ENCODE measurements at places on chromosomes 3 and 15.

GRCh38 chr3:71194785-71195184 lies 388.7 kb downstream of the FOXP1 start:
- no peak for DNase-seq

DNA sequence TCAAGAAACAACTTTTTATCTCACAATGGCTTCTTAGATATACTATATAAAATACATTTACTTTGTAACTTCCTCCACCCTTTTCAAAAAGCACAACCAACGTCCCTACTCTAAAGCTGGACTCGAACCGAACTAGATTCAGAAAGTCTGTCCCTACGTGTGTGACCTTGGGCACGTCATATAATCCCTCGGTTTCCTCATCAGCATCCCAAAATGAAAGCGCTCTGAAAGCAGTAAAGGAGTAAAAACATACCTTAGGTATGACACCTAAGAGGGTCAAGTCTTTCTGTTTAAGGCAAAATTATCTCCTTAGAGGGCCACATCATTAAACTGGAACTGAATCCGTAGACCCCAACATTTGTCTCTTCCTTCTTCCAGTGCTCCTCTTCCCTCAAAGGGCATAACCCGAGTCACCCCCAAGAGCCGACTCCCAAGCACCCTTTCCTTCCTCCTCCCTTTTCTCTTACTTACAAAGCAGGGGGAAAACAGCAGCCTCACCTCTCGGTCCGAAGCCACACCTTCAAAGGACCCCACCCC lies 663 bp downstream of the PDCD10 start:
- DNase-seq, result no peak

GRCh38 chr15:38076786-38077185 lies 142.3 kb downstream of the TMCO5A start:
- DNase-seq, result no peak

- no peak for DNase-seq
Observed at GRCh38 chr3:106624154-106624553, 753.1 kb upstream of the CCDC54 start.

GRCh38 chr15:57146506-57147201 lies 228.2 kb downstream of the TCF12 start:
- no peak for DNase-seq

DNA sequence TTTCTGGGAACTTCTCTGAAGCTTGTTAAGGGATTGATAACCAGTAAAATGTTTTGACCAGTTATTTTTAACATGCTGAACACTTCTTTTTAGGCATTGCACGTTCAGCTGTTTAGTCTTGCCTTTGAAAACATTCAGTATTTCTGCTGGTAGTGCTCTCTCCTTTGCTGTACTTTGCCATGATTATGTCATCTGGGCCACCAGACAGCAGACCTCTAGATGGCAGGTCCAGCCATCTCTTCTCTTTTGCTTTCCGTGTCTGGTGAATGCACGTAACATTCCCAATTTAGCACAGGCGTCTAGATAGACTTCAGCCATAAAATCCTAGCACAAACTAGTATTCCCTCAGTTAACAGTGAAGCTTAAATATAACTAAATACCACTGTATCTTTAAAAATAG lies 57.8 kb downstream of the RAB7A start:
- DNase-seq, result no peak

- no peak for DNase-seq
Observed at GRCh38 chr3:8550611-8551010, 49.0 kb downstream of the LMCD1 start.

DNA sequence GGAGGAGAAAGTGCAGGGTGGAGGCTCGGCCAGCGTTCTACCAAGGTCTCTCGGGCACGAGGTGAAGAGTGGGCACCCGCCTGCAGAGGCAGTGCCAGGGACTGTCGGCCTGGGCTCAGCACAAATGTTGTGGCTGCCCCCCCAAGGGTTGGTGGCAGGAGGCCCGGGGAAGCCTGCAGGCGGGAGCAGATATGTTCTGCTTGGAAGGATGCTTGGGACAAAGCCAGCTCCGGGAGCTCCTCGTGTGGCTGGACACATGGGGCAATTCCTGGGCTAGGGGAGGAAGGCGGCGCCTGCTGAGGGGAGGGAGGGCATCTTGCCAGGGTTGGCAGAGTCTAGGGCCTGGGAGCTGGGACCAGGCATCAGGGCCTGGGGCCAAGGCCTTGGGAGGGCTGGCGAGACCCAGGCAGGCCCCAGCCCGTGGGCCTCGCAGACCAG lies 30.4 kb upstream of the FBLN2 start:
- peak; percentile 64 for DNase-seq

GRCh38 chr15:22262613-22263020 lies 182.3 kb downstream of the OR4M2 start:
- no peak for DNase-seq

DNA sequence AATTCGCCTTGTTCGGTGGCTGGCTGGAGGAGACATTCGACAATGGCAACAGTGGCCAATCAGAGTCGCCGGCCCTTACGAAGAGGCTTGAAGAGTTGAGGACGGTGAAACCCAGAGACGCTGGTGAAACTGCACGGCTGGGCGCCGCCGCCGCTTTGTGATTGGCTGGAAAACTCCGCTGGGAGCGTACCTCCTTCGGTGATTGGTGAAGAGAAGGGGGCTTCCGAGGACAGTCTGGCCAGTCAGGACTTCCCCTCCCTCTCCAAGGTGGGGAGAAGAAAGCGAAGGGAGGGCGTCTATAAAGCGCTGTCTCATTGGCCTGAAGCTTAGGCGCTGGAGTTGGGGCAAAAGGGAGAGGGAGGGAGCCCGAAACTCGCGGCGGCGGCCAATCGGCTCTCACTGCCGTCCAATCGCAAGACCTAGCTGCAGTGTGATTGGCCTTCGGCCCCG lies 554 bp upstream of the GSK3B start:
- DNase-seq, result peak; percentile 100

- no peak for DNase-seq
Observed at GRCh38 chr3:10928407-10928960, 64.1 kb upstream of the SLC6A1 start.

DNA sequence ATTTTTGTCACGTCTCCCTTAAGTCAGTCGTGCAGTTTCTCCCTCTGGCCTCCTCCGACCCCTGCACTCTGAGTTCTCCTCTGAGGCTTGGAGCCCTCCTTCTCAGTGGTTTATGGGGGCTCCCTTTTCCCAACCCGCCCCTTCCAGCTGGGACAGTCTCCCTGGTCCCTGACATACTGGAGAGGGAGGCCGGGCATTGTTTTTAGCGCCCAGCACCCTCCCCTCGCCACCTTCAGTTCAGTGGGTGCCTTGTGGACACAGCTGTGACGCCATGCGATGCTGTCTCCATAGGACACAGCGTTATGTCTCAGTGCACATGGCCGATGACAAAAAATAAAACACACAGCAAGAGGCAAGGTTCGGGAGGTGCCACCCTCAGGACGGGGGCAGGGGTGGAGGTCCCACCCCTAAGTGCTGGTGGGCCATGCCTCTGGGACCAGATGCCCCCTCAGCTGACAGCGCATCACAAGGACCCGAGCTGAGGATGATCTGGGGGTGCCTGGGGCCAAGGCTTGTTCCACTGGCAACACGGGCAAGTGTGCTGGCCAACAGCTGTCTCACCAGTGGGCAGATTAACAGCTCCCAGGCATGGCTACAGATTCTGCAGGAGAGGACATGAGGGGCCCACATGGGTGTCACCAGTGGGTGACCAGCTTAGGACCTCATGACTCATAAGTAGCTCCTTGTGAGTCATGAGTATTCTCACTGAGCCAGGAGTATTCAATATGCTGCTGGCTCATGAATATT lies 81.6 kb downstream of the PLXNA1 start:
- DNase-seq, result no peak

- DNase-seq, result no peak
Observed at GRCh38 chr3:132261506-132261905, 55.7 kb upstream of the ACP3 start.

DNA sequence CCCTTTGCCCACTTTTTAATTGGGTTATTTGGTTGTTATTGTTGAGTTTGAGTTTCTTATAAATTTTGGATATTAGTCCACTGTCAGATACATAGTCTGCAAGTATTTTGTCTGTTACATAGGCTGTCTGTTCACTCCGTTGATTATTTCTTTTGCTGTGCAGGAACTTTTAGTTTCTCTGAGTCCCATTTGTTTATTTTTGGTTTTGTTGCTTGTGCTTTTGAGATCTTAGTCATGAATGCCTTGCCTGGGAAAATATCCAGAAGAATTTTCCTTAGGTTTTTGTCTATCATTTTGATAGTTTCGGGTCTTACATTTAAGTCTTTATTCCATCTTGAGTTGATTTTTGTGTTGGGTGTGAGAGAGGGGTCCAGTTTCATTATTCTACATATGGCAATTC lies 254.5 kb downstream of the NLGN1 start:
- DNase-seq, result no peak

DNA sequence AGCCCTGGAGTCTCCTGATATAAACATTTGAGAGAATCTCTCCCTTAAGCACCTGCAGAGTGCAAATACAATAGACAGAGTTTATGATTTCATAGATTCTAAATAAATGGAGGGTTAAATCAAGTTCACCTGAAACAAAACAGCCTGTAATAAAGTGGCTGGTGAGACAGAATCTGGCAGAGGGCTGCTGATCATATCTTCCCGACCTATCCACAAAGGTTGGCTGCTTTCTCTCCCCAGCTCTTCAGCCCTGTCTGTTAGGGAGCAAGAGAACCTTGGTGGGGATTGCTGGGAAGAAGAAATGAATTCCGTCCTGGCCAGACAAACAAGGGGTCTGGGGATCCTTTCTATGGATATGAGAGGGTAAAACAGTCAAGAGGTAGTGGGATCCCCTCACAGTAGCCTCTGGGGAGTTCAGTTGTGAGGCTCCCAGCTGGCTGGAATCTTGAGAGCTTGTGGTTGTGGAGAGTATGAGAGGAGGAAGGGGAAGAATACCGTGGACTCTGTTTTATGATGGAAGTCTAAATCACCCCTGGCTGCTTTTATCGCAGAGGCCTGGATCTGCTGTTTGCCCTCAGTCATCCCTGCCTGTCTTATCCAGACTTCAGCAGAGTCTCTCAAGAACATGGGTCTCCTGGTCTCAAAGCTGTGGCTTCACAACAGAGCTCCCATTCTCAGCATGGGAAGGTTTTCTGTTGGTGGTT lies 451.3 kb downstream of the NTRK3 start:
- DNase-seq, result no peak
